ENCODE measurements at places on chromosomes 3 and 15.

DNA sequence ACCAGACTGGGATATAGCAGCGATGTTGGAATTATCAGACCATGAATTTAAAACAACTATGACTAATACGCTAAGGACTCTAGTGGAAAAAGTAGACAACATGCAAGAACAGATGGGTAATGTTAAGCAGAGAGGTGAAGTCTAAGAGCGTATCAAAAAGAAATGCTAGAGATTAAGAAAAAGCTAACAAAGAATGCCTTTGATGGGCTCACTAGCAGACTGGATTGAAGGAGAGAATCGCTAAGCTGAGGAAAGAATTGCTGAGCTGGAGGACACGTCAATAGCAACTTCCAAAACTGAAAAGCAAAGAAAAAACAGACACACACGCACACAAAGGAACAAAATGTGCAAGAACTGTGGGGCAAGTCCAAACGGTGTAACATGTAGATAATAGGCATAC lies 20.0 kb upstream of the CMTM6 start:
- no peak for DNase-seq

GRCh38 chr3:25349828-25350724 lies 78.0 kb upstream of the RARB start:
- no peak for DNase-seq

DNA sequence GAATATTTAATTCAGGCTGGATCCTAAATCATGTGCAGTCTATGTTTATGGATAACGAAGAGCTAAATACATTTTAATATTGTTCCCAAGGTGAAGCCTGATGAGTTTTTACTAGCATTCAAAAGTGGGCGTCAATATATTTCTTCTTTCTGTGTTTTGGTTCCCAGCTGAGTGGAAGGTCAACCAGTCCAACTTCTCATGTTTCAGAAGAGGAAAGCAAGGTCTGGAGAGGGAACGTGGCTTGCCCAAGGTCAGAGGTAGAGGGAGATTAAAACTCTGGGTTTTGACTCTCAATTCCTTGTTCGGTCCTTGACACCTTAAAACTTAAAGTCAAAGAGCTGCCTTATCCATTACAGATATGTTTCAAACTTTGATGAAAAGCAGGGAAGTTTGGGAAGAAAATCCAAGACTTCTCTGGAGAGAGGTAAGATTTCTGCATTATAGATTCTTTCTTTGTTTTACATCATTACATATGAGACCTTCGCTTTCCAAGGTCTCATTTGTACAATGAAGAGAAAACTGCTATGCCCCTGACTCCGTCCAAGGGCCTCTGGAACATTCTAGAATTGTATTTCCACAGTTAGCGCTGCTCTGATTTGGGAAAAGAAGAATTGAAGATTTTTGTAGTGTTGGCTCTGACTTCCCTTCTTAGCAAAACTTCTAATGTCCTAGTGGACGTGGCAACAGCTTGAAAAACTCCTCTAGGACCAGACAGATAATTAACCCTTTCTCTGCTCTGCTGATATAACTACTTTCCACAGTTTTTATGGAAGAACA lies 57.7 kb upstream of the HES1 start:
- DNase-seq: no peak

DNA sequence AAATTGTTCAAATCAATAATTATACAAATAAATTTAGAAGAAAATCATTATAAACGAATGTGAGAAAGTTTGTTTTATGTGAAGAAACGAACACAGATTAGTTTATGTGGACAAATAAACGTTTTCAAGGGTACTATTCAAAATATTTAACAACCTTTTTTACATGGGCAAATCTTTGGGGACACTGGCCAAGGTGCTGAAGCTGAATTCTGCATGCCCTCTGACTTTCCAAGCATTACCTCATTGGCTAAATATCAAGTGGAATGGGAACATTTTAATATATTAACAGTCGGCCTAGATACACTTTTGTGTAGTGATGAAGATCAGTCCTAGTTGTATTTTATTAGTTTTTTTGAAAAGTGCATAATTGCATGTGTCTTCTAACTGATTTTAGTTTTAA lies 636.4 kb upstream of the DPPA4 start:
- DNase-seq: no peak

GRCh38 chr3:30578479-30578878 lies 27.9 kb upstream of the TGFBR2 start:
- no peak for DNase-seq

- DNase-seq: peak; percentile 11
These were observed 8.2 kb upstream of the GRIP2 start for GRCh38 chr3:14548321-14548729.

DNA sequence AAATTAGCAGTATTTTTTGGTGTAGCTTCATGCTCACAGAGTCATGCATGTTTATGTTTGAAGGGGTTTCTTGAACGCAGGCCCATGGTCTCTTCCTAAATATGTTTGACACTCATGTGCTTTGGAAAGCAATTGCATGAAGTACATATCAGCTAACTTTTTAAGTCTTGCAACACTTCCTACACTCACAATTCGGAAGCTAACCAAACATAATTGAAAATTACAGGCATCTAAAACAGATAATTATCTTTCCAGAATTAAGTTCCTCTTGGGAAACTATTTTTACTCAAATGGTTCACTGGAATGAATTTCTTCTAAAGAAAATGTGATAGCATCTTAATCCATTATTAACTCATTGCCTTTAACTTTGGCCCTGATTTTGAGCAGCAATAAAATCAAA lies 438.9 kb downstream of the RAP2B start:
- DNase-seq: no peak

- DNase-seq: no peak
These were observed 22.7 kb upstream of the CHRNB4 start for GRCh38 chr15:78663703-78664102.

DNA sequence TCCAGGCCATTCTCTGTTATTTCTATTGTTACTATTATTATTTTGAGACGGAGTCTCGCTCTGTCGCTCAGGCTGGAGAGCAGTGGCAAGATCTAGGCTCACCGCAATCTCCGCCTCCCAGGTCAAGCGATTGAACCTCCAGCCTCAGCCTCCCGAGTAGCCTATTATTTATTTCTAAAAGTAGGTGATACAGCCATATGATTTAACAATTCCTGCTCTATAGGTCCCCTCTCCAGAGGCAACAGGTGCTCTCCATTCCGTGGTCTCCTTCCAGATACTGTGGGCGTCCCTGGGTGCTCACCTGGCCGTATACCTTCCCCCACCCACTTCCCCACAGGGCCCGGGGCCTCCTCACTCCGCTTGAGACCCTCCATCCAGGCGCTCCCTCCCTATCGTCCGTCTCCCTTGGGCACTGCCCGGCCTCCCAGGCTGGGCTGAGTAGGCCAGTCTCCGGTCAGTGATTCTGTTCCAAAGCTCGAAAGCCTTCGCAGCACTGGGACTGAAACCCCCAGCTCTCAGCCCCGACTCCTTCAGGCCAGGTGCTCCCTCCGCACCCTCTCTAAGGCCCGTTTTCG lies 708 bp upstream of the PTPN23 start:
- no peak for DNase-seq

- no peak for DNase-seq
These were observed 91.1 kb upstream of the RNF7 start for GRCh38 chr3:141646760-141647561.

DNA sequence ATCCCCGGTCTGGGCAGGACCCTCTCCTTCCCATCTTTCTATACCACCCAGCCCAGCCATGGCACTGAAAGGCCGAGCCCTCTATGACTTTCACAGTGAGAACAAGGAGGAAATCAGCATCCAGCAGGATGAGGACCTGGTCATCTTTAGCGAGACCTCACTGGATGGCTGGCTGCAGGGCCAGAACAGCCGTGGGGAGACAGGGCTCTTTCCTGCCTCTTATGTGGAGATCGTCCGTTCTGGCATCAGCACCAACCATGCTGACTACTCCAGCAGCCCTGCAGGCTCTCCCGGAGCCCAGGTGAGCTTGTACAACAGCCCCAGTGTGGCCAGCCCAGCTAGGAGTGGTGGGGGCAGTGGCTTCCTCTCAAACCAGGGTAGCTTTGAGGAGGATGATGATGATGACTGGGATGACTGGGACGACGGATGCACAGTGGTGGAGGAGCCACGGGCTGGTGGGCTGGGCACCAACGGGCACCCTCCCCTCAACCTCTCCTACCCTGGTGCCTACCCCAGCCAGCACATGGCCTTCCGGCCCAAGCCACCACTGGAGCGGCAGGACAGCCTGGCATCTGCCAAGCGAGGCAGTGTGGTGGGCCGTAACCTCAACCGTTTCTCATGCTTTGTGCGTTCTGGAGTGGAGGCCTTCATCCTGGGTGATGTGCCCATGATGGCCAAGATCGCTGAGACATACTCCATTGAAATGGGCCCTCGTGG lies 1.5 kb downstream of the SNX33 start:
- DNase-seq: no peak

- DNase-seq: no peak
These were observed 269.6 kb upstream of the CFAP20DC start for GRCh38 chr3:59319442-59319841.

DNA sequence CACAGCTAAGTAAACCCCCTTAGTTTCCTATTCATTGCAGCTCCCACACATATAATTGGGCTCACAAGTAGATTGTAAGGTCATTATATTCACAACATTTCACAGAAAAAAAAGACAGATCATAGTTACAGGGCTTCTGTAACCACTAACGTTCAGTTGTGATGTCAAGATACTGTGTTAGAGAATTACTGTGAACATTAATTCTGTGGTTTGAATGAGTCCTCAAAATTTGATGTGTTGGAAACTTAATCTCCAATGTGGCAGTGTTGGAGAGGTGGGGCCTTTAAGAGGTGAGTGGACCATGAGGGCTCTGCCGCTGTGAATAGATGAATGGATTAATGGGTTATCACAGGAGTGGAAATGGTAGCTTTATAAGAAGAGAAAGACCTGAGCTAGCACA lies 21.3 kb downstream of the GRK7 start:
- no peak for DNase-seq

DNA sequence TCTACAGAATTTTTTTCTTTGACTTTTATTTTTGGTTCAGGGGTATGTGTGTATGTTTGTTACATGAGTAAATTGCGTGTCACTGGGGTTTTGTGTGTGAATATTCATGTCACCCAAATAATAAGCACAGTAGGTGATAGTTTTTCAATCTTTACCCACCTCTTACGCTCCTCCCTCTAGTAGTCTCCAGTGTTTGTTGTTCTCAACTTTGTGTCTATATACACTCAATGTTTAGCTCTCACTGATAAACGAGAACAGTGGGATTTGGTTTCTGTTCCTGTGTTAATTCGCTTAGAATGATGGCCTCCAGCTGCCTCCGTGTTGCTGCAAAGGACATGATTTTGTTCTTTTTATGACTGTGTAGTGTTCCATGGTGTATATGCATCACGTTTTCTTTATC lies 54.4 kb downstream of the MEF2A start:
- no peak for DNase-seq

DNA sequence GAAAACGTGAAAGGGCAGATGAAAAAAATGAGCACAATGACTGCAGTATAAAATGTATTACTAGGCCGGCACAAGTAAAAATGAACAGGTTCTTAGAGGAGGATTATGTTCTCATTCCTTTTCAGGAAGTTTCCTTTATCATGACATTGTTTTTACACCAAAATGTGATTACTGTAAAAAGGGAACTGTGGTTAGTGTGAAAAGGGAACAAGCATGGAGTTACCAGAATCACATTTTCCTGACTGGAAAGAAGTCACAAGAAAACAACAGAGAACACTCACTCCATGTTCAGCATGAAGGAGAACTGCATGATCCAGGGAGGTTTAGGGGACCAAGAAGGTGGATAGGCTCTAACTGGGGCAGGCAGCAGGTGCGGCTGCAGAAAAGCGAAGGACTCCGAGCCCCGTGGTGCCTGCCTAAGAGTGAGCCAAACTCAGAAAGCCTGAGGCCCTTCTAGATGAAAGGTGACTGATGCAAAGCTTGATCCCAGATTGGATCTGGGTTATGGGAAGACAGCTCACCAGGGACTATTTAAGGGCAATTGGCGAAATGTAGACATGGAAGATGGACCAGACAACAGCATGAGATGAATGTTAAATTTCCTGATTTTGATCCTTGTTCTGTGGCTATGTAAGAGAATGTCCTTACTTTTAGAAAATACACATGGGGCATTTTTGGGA lies 77.3 kb downstream of the CCR1 start:
- DNase-seq: no peak

- DNase-seq: no peak
These were observed 128.4 kb upstream of the LPP start for GRCh38 chr3:188025555-188025954.

DNA sequence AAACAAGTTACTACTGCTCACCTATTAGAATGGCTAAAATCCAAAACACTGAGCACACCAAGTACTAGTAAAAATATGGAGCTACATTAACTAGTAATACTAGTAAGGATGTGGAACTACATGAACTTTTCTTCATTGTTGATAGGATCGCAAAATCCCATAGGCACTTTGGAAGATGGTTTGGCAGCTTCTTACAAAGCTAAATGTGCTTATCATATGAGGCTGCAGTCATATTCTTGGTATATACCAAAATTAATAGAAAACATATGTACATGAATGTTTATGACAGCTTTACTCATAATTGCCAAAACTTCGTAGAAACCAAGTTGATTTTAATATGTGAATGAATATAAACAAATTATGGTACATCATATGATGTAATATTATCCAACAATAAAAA lies 366.8 kb upstream of the KCNMB2 start:
- DNase-seq: no peak

GRCh38 chr3:14144423-14145075 lies 19.7 kb downstream of the TMEM43 start:
- DNase-seq: peak; percentile 44

DNA sequence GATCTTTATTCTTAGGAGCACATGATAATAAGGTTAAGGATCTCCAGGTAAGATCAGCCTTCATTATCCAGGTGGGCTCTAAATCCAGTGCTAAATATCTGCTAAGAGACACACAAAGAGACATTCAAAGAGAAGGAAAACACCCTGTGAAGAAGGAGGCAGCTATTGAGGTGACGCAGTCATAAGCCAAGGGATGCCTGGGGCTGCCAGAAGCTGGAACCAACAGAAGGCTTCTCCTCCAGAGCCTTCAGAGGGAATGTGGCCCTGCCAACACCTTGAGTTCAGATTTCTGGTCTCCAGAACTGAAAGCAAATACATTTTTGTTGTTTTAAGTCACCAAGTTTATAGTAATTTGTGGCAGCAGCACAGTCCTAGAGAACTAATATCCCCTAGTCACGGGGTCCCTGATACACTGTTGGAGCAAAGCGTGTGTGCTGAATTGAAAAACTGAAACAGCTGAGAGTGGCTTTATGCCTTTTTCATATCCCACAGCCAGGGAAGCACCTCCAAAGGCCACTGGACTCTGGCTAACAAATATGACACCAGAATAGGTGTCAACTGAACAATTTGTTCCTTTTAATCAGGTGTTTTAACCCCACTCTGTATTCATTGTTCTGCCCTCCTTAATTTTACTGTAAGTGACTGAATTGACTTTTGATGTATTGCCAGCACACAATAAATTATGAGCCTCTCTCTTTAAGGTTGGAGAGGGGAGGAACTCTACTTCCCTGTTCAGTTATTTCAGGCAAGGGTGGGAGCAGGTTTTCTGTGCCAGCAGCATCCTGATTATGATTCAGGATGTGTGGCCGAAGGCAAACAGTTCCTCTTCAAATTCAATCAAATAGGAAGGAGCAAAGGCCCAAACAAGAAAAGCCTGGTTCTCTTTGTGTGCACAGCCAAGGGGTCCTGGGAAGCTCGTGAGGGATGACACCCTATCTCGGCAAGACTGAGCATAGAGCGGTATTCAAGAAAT lies 151.8 kb upstream of the HES1 start:
- no peak for DNase-seq

Data from activated CD4-positive, CD25-positive, alpha-beta regulatory T cell treated with anti-CD3 and anti-CD28 coated beads, Interleukin-2, amount 50 U/mL, for 16 hours (primary cell).